ENCODE measurements at places on chromosomes 7 and 10.

- no peaks in the 10 kb centered on the region for H3K36me3 ChIP-seq
- H3K4me3 ChIP-seq = no peak overlapping the region
- H3K4me1 ChIP-seq = no peaks in the 10 kb centered on the region
- no peak for DNase-seq
- no peak overlapping the region for H3K27ac ChIP-seq
Measured at GRCh38 chr10:86413046-86413728, 46.6 kb upstream of the GRID1 start.

- H3K27me3 ChIP-seq = no peaks in the 10 kb centered on the region
- H3K36me3 ChIP-seq = no peaks in the 10 kb centered on the region
- H3K27ac ChIP-seq = peak within 1 kb of the TSS; percentile 89
- peak within 1 kb of the TSS; percentile 87 for H3K4me3 ChIP-seq
- H3K4me1 ChIP-seq = peaks cover 5% of the 10 kb centered on the region
Measured at GRCh38 chr7:79453558-79454360, at the start of gene MAGI2. Gene MAGI2 (minus strand): TSS chr7:79453667. CDS start chr7:79453320, 347 bp downstream.

DNA sequence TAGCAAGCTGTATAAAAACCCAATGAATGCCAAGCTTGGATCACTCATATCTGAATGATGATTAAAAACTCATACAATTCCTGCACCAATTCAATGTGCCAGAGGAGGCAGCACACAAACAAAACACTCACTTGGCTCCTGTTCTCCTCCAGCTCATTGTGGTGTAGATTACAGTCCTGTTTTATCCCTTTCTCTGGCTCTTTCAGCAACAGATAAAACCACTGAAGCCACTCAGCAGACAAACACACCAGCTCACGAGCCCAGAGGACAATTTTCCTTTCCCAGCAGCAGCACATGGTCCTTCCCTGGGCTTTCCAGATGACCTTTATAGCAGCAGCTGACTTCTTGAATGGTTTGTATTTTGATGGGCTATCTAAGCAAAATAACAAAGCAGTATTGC, 107.3 kb upstream of the STARD3NL start:
- no peaks in the 10 kb centered on the region for H3K27me3 ChIP-seq
- H3K4me1 ChIP-seq = no peaks in the 10 kb centered on the region
- DNase-seq = no peak
- H3K36me3 ChIP-seq = no peaks in the 10 kb centered on the region

- H3K4me1 ChIP-seq = no peaks in the 10 kb centered on the region
- no peaks in the 10 kb centered on the region for H3K27me3 ChIP-seq
- H3K36me3 ChIP-seq = no peaks in the 10 kb centered on the region
- H3K4me3 ChIP-seq = no peak overlapping the region
- DNase-seq = peak; percentile 21
- H3K27ac ChIP-seq = no peak overlapping the region
Measured at GRCh38 chr10:133030781-133031180, 56.9 kb upstream of the ADGRA1 start.

- H3K27me3 ChIP-seq = no peaks in the 10 kb centered on the region
- no peaks in the 10 kb centered on the region for H3K4me1 ChIP-seq
- H3K36me3 ChIP-seq = no peaks in the 10 kb centered on the region
- no peak overlapping the region for H3K4me3 ChIP-seq
- no peak for DNase-seq
- H3K27ac ChIP-seq = no peak overlapping the region
Measured at GRCh38 chr7:124940306-124940705, 10.7 kb upstream of the POT1 start.
